ENCODE measurements at places on chromosomes 1 and 21.
A peak's percentile ranks its signal among the peaks of the same experiment; 100 is the strongest.

DNA sequence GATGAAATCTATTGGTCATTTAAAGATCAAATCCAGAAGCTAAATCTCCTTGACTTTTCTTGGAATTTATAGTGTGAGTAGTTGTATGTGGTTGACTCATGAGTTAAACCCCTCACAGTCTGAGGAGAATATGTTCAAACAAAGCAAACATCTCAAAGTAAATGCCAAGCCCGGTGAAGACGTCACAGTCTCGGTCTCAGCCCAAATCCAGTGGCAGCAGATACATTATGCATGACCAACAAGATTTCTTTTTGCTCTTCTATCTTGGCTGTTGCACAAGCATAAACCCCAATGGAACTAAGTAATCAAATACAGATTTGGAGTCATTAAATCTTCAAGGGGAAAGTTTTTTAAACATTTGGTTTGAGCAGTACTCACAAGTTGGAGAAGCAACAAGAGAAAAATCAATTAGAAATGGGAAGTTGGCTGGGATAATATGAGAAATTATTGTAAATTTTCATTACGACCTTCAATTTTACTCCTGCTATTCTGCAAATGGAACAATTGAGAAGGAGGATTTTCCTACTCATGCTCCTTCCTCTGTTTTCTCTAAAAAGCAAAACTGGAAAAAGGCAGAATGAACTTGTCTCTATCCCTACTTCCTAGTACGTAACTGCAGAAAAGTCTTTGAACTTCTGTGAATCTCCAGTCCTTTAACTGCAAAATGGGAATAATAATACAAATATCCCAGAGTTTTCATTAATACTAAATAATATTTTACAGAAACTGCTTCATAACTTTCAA is 575.8 kb downstream of the NUF2 start:
- no peak for DNase-seq

DNA sequence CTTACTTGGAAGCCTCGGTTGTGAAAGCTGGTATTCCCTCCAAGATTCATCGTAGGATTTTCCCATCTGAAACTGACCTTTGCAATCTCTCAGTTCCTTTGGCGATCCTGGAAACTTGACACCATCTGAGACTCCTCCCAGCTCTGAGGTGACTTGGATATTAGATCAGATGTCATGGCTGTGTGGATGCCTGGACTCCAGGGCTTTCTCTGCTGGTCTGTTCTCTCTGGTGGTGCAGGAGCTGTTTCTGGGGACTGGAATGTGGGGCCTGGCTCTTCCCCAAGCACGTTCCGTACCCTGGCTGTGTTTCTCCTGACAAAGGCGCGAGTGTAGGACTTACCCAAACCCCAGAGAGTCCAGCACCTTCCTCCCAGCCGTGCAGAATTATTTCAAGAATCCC is 252.2 kb downstream of the RPS6KC1 start:
- no peak for DNase-seq

DNA sequence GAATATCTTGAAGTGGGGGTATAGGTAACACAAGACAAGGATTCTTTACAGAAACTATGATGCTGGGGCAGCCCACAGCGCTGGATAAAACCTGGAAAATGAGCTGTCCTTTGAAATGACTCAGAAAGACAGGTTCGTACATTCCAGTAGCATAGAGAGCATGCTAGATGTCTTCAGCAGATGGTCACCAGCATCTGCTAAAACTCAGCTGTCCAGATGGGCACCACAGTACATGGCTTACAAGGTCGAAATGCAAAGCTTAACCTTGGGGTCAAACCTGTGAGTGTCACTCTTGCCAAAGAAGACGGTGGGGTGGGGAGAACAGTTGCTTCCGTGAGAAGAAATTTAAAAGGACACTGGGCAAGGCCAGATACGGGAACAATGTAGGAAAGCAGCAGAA is 41.3 kb upstream of the TRIM45 start:
- DNase-seq: no peak

DNA sequence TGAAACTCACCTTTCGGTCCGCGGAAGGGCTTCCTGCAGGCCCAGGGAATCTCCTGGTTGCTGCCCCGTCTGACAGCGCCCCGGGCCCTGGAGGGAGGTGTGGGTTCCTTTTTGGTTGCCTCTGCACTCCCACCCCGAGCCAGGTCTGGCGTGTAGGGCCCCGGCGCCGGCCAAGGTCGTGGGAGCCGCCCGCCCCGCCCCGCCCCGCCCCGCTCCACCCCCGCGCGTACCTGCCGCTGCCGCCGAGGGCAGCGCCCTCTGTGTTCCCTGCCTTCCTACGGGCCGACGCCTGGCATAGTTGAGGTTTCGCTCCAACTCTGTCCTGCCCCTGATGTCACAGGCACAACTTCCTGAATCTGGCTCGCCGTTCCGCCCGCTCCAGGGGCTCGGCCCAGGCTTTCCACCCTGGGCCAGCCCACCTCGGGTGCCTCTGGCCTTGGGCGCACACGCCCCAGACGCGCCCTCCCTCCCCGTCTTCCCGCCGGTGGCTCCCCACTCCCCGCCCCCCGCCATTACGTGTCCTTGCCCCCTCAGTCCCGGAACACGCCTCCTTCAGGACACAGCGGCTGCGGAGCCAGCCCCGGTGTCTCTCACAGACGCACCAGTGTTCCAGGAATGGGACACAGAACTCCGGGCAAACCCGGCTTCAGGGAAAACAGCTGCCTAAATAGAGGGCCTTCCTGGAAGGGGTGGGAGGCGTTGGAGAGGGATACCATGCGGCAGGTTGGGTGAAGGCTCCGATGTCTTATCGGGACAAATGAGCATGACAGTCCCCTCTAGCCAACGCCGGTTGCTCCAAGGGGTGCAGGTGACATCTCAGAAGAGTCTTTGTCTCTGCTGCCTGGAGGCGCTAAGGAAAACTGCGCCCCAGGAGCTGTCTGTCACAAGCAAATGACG is at the start of gene KIAA0040:
Gene KIAA0040 (minus strand): TSS at position 147 of the 897 bp plus-strand sequence. CDS start 31,763 bp downstream, outside the sequence.
- no peak for DNase-seq

- no peak for DNase-seq
Observed at GRCh38 chr1:232038706-232039677, 412.4 kb downstream of the DISC1 start.

- peak; percentile 50 for DNase-seq
Observed at GRCh38 chr1:6440198-6441126, 15.9 kb downstream of the ESPN start.

DNA sequence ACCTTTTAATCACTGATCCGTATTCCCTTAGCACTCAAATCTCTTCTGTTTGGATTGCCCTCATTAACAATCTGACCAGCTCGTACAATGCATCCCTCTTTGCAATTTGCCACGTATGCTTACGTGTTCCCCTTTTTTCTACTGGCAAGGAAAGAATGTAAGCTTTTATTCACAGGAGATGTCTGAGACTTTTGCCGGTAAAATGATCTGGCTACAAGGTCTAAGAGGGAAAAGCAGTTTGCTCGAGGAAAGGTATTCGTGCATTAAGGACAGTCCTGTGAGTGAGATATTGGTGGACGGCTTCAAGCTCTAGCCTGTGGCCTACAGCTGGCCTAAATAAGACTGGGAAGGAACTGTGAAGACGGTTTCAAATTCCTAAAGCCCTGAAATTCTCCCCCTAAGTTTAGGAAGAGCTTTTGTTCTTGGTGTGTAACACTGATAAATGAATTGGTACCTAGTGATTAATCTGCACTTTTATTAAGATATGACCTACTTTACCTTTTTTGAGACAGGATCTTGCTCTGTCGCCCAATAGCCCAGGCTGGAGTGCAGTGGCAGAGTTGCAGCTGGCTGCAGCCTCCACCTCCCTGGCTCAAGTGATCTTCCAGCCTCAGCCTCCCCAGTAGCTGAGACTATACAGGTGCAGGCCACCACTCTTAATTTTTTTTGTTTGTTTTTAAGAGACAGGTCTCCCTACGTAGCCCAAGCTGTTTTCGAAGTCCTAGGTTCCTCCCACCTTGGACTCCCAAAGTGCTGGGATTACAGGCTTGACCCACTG is 895 bp upstream of the UBR4 start:
- no peak for DNase-seq

GRCh38 chr1:110508028-110508940 is 10.7 kb downstream of the KCNA10 start:
- no peak for DNase-seq

- no peak for DNase-seq
Observed at GRCh38 chr1:189775343-189775742, 702.3 kb downstream of the BRINP3 start.

DNA sequence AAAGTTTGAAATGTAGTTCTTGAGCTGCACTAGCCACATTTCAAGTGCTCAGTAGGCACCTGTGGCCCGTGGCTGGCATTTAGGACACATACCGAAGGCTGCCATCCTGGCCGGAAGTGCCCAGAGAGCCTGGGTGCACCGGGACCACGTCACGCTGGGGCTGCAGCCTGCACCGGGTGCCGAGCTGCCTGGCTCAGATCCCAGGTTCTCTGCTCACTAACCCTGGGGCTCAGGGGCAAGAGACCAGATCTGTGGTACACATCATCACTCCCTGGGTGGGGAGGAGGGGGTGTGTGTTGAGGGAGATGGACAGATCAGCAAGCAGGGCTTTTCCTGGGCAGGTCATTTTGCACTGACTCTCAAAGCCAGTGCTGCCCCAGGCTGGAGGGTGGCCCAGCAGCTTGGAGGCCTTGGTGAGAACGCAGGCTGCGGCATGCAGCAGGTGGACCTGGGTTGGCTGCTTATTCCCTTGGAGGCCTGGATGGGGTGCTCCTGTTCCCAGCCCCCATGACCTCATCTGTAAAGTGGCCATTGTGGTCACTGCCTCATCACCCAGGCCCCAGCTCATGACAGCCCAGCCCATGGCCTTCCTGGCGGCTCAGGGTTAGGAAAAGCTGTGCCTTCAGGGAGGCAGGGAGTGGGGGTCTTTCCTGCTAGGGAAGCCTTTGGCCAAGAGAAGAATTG is 23.6 kb downstream of the TMEM201 start:
- no peak for DNase-seq

GRCh38 chr1:52127181-52128180 is 14.4 kb upstream of the ZFYVE9 start:
- no peak for DNase-seq

- DNase-seq: no peak
Observed at GRCh38 chr1:77888781-77889642, 588 bp downstream of the NEXN start.

GRCh38 chr1:24870551-24871195 is 59.4 kb downstream of the RUNX3 start:
- DNase-seq: no peak

DNA sequence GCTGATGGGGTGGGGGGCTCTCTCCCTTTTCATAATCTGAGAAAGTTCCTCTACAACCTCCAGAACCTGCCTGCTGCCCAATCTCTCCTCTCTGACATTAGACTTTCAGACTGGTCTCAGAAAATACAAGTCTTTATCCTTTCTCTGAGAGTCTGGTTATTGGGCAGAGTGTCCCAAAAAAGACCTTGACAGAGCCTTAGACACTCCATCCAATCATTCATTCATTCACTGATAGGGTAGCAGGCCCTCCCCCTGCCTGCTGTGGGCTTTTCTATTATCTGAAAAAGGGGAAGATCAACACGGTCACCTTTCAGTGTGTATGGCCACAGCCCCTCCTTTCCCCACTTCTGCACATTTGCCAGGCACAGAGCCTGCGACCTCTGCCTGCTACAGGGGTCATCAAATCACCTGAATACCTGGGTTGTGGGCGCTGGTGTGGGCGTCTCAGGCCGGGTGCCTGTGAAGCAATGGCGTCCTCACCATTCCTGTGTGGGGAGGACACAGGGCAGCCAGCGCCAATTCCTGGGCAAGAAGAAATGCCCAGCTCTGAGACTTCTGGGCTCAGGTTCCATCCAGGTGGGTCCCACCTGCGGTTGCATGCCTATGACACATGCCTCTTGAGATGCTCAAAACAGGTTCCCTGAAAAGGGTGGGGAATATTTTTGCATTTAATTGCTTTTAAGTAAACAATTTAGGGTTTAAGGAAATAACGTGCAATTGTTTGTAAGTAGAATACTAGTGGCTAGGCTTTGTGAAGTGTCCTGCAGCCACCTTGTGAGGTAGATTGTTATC is 52.8 kb downstream of the ELK4 start:
- no peak for DNase-seq

- DNase-seq: no peak
Observed at GRCh38 chr1:91730801-91731732, 154.9 kb downstream of the TGFBR3 start.

GRCh38 chr1:6888268-6888667 is 103.0 kb downstream of the CAMTA1 start:
- DNase-seq: no peak

DNA sequence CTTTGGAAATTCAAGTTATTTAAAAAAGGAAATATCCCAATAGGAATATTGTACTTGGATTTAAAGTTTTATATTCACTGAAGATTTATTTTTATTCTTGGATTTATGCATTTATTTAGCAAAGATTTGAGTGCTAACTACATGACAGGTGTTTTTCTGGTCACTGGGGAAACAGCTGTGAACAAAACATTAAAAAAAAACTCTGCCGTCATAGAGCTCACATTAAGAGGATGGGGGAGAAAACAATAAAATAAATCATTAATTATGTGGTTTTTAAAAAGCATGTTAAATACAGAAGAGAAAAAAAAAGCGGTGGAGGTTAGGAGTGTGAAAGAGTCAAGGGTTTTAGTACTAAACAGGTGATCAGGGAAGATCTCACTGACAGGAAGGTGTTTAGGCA is 149.9 kb downstream of the GALNT2 start:
- DNase-seq: no peak

DNA sequence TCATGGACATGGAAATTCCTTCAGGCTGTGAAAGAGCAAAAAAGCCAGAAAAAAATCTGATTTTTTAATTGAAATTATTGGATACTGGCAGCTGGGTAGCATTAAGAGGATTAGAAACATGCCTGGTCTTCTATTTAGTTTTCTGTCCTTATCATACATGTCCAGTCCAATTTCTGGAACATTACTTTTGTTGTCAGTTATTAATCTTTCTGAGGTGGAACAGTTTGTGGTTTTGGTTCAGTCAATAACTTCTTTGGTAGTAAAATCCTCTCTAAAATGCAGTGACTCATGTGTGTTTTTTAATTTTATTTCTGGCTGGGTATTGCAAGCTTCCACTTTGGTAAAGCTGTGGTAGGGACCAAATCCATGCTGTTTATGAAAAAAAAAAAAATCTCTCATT is 687.0 kb upstream of the ADGRL2 start:
- no peak for DNase-seq

GRCh38 chr1:235290740-235291502 is 37.1 kb downstream of the ARID4B start:
- no peak for DNase-seq

DNA sequence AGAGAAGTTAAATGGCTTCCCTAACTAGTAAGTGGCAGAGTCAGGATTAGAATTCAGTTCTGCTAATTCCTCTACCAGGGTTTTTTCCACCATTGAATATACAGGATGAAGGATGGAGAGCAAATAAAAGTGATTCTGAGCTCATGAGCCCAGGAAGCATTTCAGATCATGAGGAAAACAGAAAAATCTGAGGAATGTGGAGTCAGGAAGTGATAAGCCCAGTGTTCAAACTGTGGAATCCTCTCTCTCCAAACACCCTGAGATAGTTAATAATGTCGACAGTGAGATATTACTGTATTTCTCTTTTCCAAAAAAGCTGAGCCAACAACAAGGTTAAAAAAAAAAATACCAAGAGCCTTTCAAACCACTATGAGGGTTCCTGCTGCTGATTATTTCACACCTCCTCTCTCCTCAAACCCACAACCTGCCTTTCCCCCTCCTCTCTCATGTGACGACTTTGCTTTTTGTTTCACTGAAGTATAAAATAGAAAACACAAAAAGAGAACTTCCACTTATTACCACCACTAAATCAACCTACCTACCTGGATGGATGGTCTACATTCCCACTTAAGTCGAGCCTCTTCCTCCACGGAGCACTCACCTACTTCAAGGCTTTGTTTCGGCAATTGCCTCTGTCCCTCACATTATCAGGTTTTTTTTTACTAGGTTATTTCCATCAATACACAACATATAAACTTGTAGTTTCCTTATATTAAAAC is 8.9 kb downstream of the SLAMF1 start:
- no peak for DNase-seq

GRCh38 chr1:15206418-15207030 is 40.5 kb upstream of the FHAD1 start:
- no peak for DNase-seq
